Mesothelial cell of epicardium (in vitro differentiated cells): ENCODE measurements at places on chromosomes 4 and X.

GRCh38 chr4:77156912-77157858 lies at the start of gene CCNG2:
Gene CCNG2, plus strand, starts transcription at chr4:77157207. Its CDS starts 1,326 bp downstream, at chr4:77158533.
- DNase-seq, result peak; percentile 94
- peaks cover 12% of the 10 kb centered on the region for H3K36me3 ChIP-seq
- peak within 1 kb of the TSS; percentile 97 for H3K4me3 ChIP-seq
- peaks cover 4% of the 10 kb centered on the region for H3K27me3 ChIP-seq

GRCh38 chrX:109862433-109862832 lies 129.4 kb upstream of the ACSL4 start:
- H3K27me3 ChIP-seq, result peaks cover 15% of the 10 kb centered on the region
- peaks cover 12% of the 10 kb centered on the region for H3K4me1 ChIP-seq
- no peak overlapping the region for H3K4me3 ChIP-seq
- no peak for DNase-seq
- no peak overlapping the region for H3K27ac ChIP-seq

GRCh38 chr4:78661921-78662521 lies 110.5 kb downstream of the ANXA3 start:
- no peaks in the 10 kb centered on the region for H3K27me3 ChIP-seq
- H3K36me3 ChIP-seq, result no peaks in the 10 kb centered on the region
- no peak for DNase-seq

DNA sequence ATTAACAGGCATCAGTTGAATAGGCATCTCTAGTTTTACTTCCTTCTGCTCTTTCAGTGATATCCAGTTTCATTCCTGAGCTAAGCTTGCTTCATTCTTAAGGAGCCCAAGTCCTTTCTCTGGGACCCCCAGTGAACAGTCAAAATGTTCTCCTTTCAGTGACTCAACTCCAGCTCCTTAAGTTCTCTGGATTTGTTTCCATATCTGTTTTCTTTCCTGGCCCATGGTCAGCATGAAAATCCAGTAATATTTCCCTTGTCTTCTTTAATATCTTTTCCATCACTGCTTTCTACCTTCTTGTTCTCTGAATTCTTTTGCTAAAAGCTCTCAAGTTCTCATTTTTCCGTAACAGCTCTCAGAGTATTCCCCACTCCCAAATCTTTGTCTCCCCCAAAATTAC lies 25.5 kb downstream of the ADGRL3 start:
- no peak overlapping the region for H3K27ac ChIP-seq
- no peak for DNase-seq
- no peaks in the 10 kb centered on the region for H3K27me3 ChIP-seq
- H3K4me3 ChIP-seq, result no peak overlapping the region
- peaks cover 11% of the 10 kb centered on the region for H3K4me1 ChIP-seq

DNA sequence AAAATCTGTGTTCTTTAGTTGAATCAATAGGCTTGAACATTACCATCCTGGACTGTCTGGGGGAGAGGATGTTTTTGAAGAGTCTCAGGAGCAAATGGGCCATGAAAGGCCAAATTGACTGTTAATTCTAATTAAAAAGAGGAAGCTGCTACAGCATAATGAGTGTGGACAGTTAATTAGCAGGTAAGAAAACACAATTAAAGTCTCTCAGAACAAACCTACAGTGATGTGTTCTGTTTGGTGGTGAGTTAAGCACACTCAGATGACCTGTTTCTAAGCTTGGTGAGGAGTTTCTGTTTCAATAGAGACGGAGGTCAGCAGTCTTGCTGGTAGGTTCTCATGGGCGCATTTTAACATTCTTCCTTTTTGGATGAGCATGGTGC lies 68.1 kb downstream of the DRD5 start:
- H3K27me3 ChIP-seq, result peaks cover 1% of the 10 kb centered on the region
- no peak overlapping the region for H3K27ac ChIP-seq
- H3K4me3 ChIP-seq, result no peak overlapping the region
- no peaks in the 10 kb centered on the region for H3K36me3 ChIP-seq
- H3K4me1 ChIP-seq, result no peaks in the 10 kb centered on the region

DNA sequence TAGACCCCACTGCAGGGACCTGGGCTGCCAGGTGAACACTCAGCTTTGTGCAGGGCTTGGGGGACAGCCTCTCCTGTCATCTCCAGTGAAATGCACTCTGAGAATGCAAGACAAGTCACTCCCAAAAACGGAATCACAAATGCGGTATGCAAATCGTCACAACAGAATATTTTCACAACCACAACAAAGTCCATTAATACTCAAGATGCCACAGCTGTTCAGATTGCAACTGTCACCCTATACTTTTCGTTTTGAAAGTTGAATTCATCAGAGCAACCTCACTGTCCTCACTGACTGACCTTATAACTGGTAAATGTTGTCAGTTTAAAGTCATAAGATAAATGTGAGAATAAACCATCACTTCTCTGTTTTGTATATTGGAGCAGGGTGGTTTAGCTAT lies 16.6 kb downstream of the JAKMIP1 start:
- no peaks in the 10 kb centered on the region for H3K36me3 ChIP-seq
- DNase-seq, result no peak
- no peak overlapping the region for H3K27ac ChIP-seq
- H3K4me3 ChIP-seq, result no peak overlapping the region

DNA sequence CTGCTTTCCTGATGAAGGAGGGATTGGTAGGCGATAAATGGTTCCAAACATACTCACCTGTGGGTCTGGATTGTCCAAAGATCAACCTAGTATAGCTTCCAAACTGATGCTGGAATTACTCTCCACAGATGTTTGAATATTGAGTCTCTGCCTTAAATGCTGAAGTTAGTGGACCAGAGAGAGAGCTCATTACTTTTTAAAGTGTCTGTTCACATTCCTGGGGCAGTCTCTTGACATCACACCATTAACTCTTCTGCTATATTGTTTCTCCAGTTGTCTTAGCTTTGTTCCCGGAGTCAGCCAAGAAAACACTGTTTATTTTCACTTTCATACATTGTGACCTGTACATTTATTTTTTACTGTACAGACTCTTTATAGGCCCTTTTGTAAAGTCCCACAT lies 35.4 kb downstream of the ARHGEF38 start:
- no peaks in the 10 kb centered on the region for H3K27me3 ChIP-seq
- DNase-seq, result no peak
- no peak overlapping the region for H3K4me3 ChIP-seq
- H3K27ac ChIP-seq, result no peak overlapping the region
- peaks cover 16% of the 10 kb centered on the region for H3K4me1 ChIP-seq
- no peaks in the 10 kb centered on the region for H3K36me3 ChIP-seq

DNA sequence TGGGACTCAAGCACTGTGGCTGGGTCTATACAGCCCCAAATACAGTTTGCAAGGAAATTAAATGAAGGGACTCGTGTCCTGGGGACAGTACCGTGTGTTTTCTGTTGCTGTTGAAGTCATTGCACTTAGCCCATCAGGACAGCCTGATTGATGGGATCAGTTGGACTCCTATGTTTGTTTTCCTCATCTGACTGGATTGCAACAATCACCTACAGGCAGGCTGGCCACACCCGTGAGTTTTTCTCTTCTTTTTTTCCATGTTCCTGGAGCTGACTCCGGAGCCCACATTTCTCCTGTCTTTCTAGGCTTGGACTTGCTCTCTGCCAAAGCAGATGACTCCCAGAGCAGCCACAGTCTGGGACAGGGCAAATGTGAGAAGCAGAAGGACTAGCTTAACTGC lies 38.1 kb downstream of the RTL9 start:
- H3K4me3 ChIP-seq, result no peak overlapping the region
- H3K27ac ChIP-seq, result no peak overlapping the region
- peaks cover 5% of the 10 kb centered on the region for H3K4me1 ChIP-seq
- H3K36me3 ChIP-seq, result no peaks in the 10 kb centered on the region
- no peaks in the 10 kb centered on the region for H3K27me3 ChIP-seq

- no peaks in the 10 kb centered on the region for H3K36me3 ChIP-seq
- H3K4me1 ChIP-seq, result peaks cover 2% of the 10 kb centered on the region
- no peak overlapping the region for H3K27ac ChIP-seq
These were observed 368.5 kb upstream of the GRID2 start for GRCh38 chr4:91935217-91935616.

DNA sequence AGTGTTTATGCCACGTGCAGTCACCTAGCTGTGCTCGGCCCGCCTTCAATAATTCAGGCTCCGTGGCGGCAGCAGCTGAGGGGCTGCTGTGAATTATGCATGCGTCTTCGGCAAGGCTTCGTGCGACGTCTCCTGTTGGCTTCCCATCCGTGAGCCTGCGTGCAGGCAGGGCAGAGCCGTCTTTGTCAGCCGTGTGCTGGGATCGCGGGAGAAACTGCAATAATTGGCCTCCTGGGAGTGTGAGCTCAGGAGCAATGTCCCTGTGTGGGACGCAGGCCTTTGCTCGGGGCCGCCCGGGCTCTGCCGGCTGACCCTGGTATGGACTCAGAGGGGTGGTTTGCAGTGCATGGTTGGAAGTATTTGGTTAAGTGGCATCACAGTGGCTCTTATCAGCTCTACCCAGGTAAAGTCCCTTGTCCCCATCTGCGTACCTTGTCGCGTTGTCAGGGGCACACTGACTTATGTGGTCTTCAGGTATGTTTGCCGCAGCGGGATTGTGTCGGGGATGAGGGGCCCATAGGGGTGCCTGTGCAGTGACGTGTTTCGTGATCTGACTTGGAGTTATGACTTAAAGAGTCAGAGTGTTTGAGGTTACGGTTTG lies 34.5 kb upstream of the HGFAC start:
- H3K27ac ChIP-seq, result no peak overlapping the region
- H3K4me1 ChIP-seq, result peaks cover 6% of the 10 kb centered on the region
- H3K27me3 ChIP-seq, result no peaks in the 10 kb centered on the region
- no peak for DNase-seq
- peaks cover 22% of the 10 kb centered on the region for H3K36me3 ChIP-seq
